ENCODE measurements at places on chromosomes 5 and 9.

- H3K4me1 ChIP-seq, result no peaks in the 10 kb centered on the region
- no peak overlapping the region for H3K27ac ChIP-seq
- peaks cover 3% of the 10 kb centered on the region for H3K27me3 ChIP-seq
- DNase-seq, result no peak
Measured at GRCh38 chr5:77337246-77337645, 126.8 kb downstream of the PDE8B start.

GRCh38 chr5:5558102-5558501 lies 135.6 kb downstream of the ICE1 start:
- H3K36me3 ChIP-seq, result no peaks in the 10 kb centered on the region
- no peak overlapping the region for H3K4me3 ChIP-seq
- no peak for DNase-seq
- H3K27ac ChIP-seq, result no peak overlapping the region
- H3K4me1 ChIP-seq, result no peaks in the 10 kb centered on the region
- H3K27me3 ChIP-seq, result peaks cover 8% of the 10 kb centered on the region

- no peak for DNase-seq
- H3K4me3 ChIP-seq, result peak overlapping the region; percentile 88
- H3K4me1 ChIP-seq, result peaks cover 21% of the 10 kb centered on the region
- peak overlapping the region; percentile 96 for H3K27ac ChIP-seq
Measured at GRCh38 chr5:65928322-65928752, 2.0 kb downstream of the ERBIN start.

DNA sequence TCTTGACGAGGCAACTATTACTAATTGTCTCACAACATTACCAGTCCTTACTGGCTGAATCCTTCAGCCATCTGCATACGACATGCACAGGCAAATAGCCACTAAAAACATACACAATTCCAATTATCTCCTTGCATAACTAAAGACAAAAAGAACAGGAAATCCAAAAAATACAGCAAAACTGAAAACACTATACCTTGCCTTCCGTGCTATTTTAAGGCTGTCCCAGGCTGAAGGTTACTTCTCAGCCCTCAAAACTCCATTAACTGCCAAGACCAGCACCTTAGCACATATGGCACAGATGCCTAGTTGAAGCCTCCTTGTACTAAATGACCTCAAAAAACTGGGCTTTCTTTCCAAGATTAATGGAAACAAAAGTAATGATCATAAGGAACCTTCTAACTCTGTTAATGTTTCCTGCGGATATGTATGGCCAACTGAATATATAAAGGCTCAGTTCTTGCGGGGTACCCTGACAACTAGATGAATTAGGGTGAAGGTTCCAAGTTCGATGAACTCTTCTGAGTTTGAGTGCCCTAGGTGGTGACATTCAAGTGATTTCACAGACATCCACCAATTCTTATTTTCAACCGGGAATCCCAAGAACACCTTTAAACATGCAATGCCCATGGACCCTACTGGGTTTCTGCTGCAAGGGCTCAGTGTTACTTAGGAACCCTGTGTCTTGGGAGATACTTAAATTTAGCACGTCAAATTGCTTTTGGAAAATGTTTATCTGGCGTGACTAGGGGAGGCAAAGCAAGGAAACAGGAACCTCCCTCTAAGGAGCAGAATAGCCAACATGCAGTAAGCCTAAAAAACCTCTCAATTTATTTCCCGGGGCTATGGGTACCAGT lies 455.3 kb downstream of the RAB3C start:
- peak overlapping the region; percentile 53 for H3K4me3 ChIP-seq
- no peak for DNase-seq
- H3K36me3 ChIP-seq, result peaks cover 3% of the 10 kb centered on the region
- H3K4me1 ChIP-seq, result peaks cover 51% of the 10 kb centered on the region

- no peak overlapping the region for H3K4me3 ChIP-seq
- no peak for DNase-seq
- H3K27me3 ChIP-seq, result no peaks in the 10 kb centered on the region
- no peak overlapping the region for H3K27ac ChIP-seq
- H3K36me3 ChIP-seq, result peaks cover 16% of the 10 kb centered on the region
Measured at GRCh38 chr5:181194489-181195248, 10.3 kb downstream of the TRIM7 start.

DNA sequence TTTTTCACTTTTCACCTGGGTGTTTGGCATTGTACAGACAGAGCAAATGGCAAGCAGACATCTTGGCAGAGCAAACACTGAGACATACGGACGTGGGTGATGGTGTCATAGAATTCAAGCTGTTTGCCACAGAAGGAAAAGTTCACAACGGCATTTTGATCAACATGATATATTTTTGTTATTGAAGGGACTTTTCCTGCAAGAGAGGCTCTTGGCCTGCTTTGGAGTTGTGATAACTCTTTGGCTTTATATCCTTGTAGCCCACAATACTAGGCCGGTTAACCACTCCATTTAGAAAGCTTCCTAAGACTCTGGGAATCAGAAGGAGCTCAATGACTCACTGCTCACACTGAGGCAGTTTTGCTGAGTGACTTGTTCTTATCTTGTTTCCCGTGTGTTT lies 1038.3 kb downstream of the TLE1 start:
- no peak overlapping the region for H3K27ac ChIP-seq
- DNase-seq, result no peak
- no peaks in the 10 kb centered on the region for H3K27me3 ChIP-seq
- H3K4me1 ChIP-seq, result peaks cover 13% of the 10 kb centered on the region
- H3K36me3 ChIP-seq, result no peaks in the 10 kb centered on the region

- H3K27me3 ChIP-seq, result peaks cover 5% of the 10 kb centered on the region
- H3K36me3 ChIP-seq, result no peaks in the 10 kb centered on the region
- H3K27ac ChIP-seq, result no peak overlapping the region
- no peak for DNase-seq
Measured at GRCh38 chr5:121873409-121873808, 21.7 kb downstream of the FTMT start.

- H3K27me3 ChIP-seq, result no peaks in the 10 kb centered on the region
- H3K27ac ChIP-seq, result no peak overlapping the region
- no peaks in the 10 kb centered on the region for H3K4me1 ChIP-seq
- peak; percentile 71 for DNase-seq
- no peak overlapping the region for H3K4me3 ChIP-seq
Measured at GRCh38 chr5:179137643-179138567, 77.7 kb downstream of the ZNF354C start.

- DNase-seq, result no peak
- no peak overlapping the region for H3K27ac ChIP-seq
- no peak overlapping the region for H3K4me3 ChIP-seq
- H3K4me1 ChIP-seq, result no peaks in the 10 kb centered on the region
Measured at GRCh38 chr5:9034649-9035048, 511.2 kb downstream of the SEMA5A start.

DNA sequence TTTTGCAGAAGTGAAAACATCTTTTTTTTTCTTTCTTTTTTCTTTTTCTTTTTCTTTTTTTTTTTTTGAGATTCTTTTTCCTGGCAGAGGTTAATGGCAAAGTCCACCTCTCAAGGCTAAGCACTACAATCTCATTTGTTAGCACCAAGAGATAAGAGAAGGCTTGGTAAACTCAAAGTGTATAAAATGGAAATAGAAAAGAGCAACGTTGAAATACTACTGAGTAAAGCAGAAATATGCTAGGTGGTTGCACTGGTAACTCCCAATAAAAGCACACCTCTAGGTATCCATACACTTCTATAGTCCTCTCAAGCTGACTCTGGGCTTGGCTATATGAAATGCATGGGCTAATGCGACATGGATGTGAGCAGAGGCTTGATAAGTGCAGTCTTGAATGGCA lies 188.9 kb downstream of the RAB3C start:
- H3K4me3 ChIP-seq, result no peak overlapping the region
- DNase-seq, result no peak
- no peak overlapping the region for H3K27ac ChIP-seq
- no peaks in the 10 kb centered on the region for H3K36me3 ChIP-seq
- H3K4me1 ChIP-seq, result no peaks in the 10 kb centered on the region

- H3K4me3 ChIP-seq, result no peak overlapping the region
- H3K27ac ChIP-seq, result no peak overlapping the region
- DNase-seq, result no peak
Measured at GRCh38 chr9:7570107-7570720, 229.4 kb downstream of the DMAC1 start.

DNA sequence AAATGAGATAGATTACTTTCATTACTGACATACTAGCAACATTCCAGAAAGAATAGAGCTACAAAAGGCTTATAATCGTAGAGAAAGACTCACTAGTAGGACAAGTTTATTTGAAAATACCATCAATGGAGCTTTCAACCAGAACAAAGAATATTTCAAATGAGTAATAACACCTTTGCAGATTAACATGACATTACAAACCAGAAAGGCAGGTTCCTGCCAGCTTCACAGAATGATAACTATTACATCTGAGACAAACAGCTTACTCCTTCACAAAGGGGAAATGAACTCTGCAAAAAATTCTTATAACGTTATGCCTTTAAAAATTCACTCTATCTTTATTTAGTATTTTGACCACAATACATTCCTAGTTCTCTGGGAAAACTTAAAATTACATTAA lies 103.1 kb downstream of the EPB41L4A start:
- no peaks in the 10 kb centered on the region for H3K36me3 ChIP-seq
- H3K4me3 ChIP-seq, result no peak overlapping the region
- no peak for DNase-seq
- peaks cover 8% of the 10 kb centered on the region for H3K4me1 ChIP-seq

GRCh38 chr5:172793577-172794488 lies 22.8 kb upstream of the DUSP1 start:
- no peak overlapping the region for H3K4me3 ChIP-seq
- peaks cover 32% of the 10 kb centered on the region for H3K4me1 ChIP-seq
- DNase-seq, result no peak

- no peaks in the 10 kb centered on the region for H3K4me1 ChIP-seq
- no peaks in the 10 kb centered on the region for H3K36me3 ChIP-seq
- peak; percentile 7 for DNase-seq
- no peak overlapping the region for H3K4me3 ChIP-seq
- no peaks in the 10 kb centered on the region for H3K27me3 ChIP-seq
- H3K27ac ChIP-seq, result no peak overlapping the region
Measured at GRCh38 chr9:114084282-114085073, 6.4 kb upstream of the AMBP start.

GRCh38 chr9:23830929-23831730 lies 5.1 kb upstream of the ELAVL2 start:
- H3K27me3 ChIP-seq, result peaks cover 70% of the 10 kb centered on the region
- no peaks in the 10 kb centered on the region for H3K4me1 ChIP-seq
- no peaks in the 10 kb centered on the region for H3K36me3 ChIP-seq

- H3K36me3 ChIP-seq, result no peaks in the 10 kb centered on the region
- H3K4me1 ChIP-seq, result no peaks in the 10 kb centered on the region
- no peak overlapping the region for H3K4me3 ChIP-seq
Measured at GRCh38 chr9:37002413-37003217, 31.5 kb downstream of the PAX5 start.

GRCh38 chr5:107408564-107408963 lies 262.2 kb downstream of the EFNA5 start:
- no peaks in the 10 kb centered on the region for H3K27me3 ChIP-seq
- H3K36me3 ChIP-seq, result no peaks in the 10 kb centered on the region
- H3K27ac ChIP-seq, result no peak overlapping the region

GRCh38 chr5:143229426-143229895 lies 174.0 kb downstream of the NR3C1 start:
- no peaks in the 10 kb centered on the region for H3K27me3 ChIP-seq
- H3K27ac ChIP-seq, result no peak overlapping the region
- no peak for DNase-seq
- H3K4me1 ChIP-seq, result peaks cover 7% of the 10 kb centered on the region
- H3K4me3 ChIP-seq, result no peak overlapping the region
- H3K36me3 ChIP-seq, result no peaks in the 10 kb centered on the region

GRCh38 chr5:39341896-39342295 lies 22.4 kb downstream of the C9 start:
- H3K36me3 ChIP-seq, result no peaks in the 10 kb centered on the region
- no peak overlapping the region for H3K4me3 ChIP-seq
- no peak overlapping the region for H3K27ac ChIP-seq
- H3K4me1 ChIP-seq, result no peaks in the 10 kb centered on the region
- no peaks in the 10 kb centered on the region for H3K27me3 ChIP-seq

DNA sequence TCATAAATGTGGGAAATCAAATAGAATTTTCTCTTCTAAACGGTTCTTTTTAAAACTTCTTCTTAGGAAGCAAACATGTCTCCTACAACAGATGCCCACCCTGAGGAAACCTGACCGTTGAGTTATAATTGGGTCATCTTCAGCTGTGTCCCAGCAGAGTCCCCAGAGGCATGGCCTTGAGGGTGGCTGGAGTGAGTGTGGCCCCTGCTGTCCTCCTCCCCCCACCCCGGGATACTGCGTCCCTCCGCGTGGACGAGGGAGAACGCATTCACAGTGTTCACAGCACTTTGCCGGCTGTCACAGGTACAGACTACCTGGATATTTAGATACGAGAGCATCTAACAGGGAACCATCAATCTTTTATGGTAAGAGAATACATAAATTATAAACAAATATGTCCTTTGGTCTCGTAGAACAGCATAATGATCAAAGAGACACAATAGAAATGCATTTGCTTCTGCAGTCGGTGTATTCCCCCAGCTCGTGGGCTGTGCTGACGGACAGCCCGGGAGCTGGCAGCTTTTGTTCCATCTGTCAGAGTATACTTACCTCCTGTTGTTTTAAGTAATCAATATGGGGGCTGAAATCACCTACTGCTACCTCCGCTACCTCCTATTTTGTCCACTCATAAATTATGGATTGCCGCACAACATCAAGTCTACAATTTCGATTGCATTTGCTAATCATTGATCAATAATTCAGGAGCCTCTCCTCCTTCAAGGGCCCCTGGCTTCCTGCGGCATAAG lies 214.7 kb downstream of the IRX2 start:
- H3K36me3 ChIP-seq, result no peaks in the 10 kb centered on the region
- no peak for DNase-seq
- no peak overlapping the region for H3K27ac ChIP-seq
- no peaks in the 10 kb centered on the region for H3K27me3 ChIP-seq
- no peaks in the 10 kb centered on the region for H3K4me1 ChIP-seq
- no peak overlapping the region for H3K4me3 ChIP-seq

DNA sequence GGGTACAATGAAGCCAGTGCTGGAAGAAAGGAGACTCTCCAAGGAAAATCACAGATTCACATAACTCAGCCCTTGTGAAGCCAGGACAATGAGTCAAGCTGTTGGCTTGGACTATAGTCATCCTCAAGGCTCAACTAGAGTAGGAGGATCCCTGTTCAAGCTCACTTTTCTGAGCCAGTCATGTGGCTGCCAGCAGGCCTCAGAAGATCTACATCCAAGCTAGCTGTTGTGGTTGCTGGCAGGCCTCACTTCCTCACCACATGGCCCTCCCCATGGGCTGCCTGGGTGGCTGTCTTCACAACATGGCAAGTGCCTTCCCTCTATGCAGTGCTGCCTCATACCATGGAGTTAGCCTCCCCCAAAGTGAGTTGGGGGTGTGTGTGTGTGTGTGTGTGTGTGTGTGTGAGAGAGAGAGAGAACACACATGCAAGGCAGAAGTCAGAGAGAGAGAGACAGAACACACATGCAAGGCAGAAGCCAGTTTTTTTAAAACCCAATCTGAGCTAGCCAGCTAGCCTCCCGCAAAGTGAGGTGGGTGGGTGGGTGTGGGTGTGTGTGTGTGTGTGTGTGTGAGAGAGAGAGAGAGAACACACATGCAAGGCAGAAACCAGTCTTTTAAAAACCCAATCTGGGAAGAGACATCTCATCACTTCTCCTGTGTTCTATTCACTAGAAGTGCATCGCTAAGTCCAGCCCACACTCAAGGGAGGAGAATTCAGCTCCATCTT lies 17.1 kb downstream of the SCAI start:
- H3K4me3 ChIP-seq, result no peak overlapping the region
- H3K4me1 ChIP-seq, result peaks cover 2% of the 10 kb centered on the region
- H3K27ac ChIP-seq, result no peak overlapping the region
- no peak for DNase-seq
- H3K36me3 ChIP-seq, result no peaks in the 10 kb centered on the region

GRCh38 chr5:149089796-149090195 lies 26.9 kb upstream of the SH3TC2 start:
- no peak overlapping the region for H3K4me3 ChIP-seq
- H3K4me1 ChIP-seq, result no peaks in the 10 kb centered on the region
- H3K27me3 ChIP-seq, result no peaks in the 10 kb centered on the region
- DNase-seq, result no peak
- no peaks in the 10 kb centered on the region for H3K36me3 ChIP-seq
